ENCODE measurements at places on chromosomes 6 and 20.
A peak's percentile ranks its signal among the peaks of the same experiment; 100 is the strongest.

- no peak for DNase-seq
These were observed 7.1 kb upstream of the NPBWR2 start for GRCh38 chr20:64114356-64114971.

DNA sequence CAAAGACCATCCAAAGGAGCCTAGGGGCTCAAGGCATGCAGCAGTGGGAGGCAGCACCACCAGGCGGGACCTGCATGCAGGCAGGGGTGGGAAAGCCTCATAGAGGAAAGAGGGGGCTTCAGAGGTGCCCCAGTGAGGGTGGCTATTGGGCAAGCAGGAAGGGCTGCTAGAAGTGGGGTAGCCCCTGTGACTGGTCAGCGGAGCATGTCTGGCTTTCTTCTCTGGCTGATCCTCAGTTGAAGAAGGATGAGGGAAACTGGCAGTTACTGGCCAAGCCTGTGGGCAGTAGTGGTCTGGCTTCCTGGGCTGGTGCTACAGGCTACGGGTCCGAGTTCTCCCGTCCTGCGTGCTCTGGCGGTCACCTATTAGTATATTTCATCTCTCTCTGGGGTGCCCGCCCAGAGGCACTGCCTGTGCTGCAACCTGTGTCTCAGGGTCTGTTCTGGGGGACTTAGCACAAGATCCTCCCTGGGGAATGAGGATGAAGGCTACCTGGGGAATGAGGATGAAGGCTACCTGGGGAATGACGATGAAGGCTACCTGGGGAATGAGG, 35.9 kb upstream of the CST7 start:
- no peak for DNase-seq

GRCh38 chr6:105077596-105078385, 102.0 kb downstream of the POPDC3 start:
- no peak for DNase-seq

DNA sequence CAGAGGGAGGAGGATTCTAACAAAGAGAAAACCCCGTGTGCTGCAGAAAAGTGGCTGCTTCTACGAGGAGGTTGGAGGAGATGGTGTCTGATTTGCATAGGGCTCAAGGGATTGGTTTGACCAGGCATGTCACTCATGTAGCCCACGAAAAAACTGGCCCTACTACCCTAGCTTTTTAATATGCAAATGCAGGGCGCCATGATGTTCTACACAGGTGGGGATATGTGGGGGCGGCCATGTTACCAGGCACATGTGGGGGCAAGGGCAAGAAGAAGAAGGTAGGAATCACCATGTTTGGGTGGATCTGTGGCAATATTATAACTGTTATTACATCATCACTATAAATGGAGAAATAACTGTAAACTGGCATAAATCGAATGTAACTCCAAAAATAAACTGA, 9.9 kb downstream of the KIAA1755 start:
- no peak for DNase-seq

DNA sequence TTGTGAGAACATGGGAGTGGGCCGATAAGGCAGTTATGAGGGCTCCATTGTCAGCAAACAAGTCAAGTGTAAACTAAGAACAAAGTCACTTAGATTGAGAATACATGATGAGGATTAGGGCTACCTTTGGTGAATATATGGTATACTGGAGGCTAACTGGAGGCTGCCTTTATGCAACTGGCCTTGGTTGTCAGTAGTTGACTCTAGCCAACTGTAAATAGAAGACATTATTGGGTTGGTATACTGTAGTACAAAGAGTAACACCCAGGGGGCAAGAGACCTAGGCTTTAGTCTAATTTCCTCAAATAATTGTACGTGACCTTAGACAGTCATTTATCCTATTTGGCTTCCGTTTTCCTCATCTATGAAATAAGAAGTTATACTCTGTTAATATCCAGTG, 235.2 kb downstream of the ARID1B start:
- DNase-seq = no peak

- no peak for DNase-seq
These were observed 17.4 kb upstream of the AKAP7 start for GRCh38 chr6:131117878-131118277.

DNA sequence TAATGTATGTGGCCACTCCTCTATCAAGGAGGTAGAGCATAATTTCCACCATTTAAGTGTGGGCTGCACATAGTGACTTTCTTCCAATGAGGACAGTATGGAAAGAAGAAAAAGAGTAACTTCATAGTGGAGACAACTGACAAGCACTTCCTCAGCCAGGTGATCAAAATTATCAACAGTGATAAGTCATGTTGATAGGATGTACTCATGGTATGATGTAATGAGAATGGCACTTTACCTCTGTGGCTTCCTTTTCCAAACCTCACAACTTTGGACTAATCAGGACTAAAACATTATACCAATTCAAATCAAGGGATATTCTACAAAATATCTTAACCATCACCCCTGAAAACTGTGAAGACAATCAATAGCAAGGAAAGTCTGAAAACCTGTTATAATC, 302.3 kb upstream of the CITED2 start:
- DNase-seq = no peak

DNA sequence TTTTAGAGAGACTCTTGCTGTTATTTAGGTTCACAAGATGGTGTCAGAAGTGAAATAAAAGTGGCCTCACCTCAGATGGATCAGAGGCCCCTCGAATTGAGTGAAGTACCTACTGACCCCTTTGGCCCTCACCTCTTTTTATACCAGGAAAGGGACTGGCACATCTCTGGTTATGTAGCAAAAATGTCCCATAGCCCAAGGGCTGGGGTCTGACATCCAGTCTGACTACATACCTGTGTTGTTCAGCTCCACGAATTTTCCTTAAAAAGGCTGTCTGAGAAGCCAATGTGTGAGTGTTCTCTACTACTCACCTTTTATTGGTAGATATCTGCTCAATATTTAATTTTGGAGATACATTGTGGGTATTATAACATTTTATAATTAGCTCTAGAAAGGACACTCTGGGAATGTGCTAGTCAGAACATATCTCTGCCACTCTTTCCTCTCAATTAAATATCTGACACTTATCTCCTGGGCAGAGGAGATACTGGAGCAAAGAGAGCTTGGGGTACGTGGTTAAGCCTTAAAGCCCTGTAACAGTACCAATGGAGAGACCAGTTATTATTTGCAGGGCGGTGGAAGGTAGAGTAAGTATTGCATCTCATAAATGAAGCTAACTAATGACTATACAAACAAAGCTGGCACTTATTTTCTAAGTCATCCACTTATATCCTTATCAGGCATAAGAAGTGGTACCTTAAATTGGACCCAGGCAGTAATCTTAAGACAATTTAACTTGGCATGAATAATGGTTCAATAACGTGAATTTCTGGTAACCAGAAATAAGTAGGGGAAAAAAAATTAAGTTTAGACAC, 20.0 kb upstream of the IL22RA2 start:
- DNase-seq = no peak

DNA sequence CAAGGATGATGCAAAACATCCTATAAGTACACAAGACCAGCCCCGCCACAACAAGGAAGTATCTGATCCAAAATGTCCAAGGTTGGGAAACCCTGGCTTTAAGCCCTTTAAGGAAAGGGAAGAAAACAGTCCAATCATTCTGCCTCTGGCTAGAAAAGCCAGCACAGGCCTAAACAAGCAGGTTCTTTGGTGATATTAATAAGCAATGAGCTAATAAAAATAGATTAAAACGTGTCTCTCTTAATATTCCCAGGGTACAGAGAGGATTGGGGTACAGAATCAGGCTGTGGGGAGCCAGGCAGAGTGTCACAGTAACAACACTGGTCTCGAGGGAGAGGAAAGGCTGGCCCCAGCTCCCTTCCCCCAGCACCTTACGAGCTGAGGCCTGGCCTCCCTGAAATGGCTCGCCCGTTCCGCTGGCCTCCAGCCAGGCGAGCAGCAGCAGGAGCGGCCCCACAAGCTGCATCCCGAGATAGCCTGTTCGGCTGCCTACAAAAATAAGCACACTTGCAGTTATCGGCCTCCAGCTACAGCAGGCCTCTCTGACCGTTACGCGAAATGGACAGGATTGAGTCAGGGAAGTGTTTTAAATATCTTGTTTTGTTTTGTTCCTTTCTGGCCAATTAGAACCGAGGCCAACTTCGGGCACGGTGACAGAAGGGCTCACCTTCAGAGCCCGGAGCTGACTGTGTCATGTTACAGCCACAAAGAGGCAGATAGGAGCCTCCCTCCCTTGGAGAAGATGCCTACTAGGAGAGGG, 4.0 kb upstream of the ZMYND8 start:
- no peak for DNase-seq

DNA sequence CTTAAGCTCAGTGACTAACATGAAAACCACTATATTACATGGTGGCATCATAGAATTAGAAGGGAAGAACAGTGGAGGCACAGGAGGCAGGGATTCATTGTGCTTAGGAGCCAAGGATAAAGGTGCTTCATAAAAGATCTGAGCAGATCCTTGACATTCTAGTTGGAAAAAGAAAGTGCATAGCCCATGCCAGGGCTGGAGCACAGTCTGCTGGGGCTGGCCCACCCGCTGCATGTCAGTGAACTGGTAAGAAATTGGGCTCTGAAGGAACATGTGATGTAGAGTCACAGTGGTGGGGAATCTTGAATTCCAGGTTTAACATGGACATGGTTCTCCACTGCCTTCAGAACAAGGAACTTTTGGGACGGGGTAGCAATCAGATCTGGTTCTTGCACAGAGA, 20.4 kb downstream of the MYLIP start:
- DNase-seq = no peak

DNA sequence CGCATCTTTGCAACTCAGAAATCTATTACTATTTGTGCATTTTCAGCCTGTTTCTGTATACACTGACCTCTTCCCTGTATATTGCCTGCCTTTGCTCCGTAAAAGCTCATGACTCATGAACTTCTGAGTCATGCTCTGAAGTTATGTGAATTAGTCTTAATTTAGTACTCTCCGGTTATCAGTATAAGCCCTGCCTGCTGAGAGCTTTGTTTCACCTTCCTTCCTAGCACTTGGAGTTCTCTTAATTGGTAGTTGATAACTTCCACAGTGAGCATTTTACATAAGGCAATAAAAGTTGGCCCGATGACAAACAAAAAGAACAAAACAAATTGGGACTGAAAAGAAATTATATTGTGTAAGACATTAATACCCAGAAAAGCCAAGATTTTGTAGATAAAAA, 231.4 kb downstream of the GJA1 start:
- DNase-seq = no peak

GRCh38 chr20:20614391-20614790, 98.1 kb downstream of the RALGAPA2 start:
- DNase-seq = no peak

DNA sequence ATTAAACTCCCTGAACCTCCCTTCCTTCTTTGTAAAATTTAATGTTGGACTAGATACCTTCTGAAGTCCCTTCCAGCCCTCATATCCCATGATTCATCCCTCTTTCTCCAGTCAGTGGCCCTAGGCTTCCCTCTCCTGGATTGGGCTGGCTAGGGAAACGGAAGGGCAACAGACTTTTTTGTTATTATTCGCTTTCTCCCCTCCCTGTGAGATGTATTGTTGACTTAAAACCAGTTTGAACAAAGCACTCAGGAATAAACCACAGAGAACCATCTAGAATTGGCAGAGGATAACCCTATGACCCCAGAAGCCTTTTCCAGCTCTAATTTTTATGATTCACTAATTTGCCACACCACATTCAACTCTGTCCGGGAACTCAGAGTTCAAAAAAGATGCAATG, 239.7 kb upstream of the SUPT3H start:
- no peak for DNase-seq

GRCh38 chr6:123965894-123966293, 162.2 kb downstream of the NKAIN2 start:
- DNase-seq = no peak

GRCh38 chr20:53617791-53618489, 24.3 kb upstream of the ZNF217 start:
- no peak for DNase-seq

DNA sequence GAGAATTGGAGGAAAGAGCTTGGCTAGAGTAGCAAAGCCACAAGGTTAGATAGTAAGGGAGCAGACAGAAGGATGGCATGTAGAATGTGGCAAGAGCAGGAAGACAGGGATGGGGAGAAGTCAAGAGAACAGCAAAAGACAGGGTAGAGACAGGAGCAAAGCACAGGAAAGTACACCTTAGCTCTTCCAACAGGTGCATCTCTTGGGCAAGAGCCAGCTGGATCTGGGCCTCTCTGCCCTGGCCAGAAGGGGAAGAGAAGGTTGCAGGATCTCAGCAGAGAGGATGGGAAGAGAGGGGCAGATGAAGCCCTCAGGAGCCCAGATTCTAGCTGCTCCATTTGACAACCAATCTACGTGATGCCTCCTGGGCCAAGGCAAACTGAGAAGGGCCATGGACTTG, 16.7 kb downstream of the SCUBE3 start:
- DNase-seq = no peak

GRCh38 chr20:57660181-57660921, 40.1 kb upstream of the ZBP1 start:
- DNase-seq = no peak

GRCh38 chr6:106586815-106587415, 42.4 kb downstream of the RTN4IP1 start:
- no peak for DNase-seq

DNA sequence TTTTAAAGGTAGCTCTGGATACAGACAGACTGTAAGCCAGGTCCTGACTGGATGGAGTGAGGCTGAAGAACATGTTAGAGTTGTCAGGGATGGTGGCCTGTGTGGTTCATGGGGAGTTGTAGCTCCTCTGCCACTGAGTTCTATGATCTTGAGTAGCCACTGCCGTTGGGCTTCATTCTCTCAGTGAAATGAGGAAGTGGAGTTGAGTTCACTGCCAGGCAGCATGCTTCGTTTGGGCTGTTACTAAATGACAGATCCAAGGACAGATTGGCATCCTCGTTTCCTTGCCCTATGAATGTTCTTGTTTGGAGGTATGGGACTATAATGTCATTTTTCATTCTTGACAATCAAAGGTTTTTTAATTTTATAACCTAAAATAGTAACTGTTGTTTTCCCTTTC, 37.2 kb downstream of the SCAND1 start:
- no peak for DNase-seq

GRCh38 chr6:90107771-90108282, 188.8 kb downstream of the BACH2 start:
- DNase-seq = no peak

DNA sequence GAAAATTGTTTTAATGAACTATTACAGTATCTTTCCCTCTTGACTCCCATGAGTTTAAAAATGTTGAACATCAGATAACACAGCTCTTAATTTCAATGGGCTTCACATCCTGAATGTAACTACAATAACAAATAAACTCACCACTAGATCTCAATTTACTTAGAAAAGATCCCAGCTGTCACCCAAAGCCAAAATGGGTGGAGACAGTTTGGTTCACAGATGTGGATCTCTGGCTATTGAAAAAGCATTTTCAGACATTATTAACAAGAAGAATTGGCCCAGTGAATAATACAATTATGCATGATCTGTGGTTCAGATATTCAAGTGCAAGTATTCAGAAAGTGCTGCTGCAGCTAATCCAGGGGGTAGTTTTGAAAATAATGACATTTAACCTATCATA, 184.7 kb upstream of the RALGAPA2 start:
- no peak for DNase-seq

GRCh38 chr6:41901882-41902519, 6.8 kb upstream of the USP49 start:
- DNase-seq = peak; percentile 35
